ENCODE measurements at places on chromosomes 6 and 20. TPM values are rescaled to one million over a fixed set of nuclear protein-coding genes. Genes with fewer than 3 reads are reported as not detected.

GRCh38 chr6:113632220-113632864 lies 224.8 kb upstream of the MARCKS start:
- H3K4me1 ChIP-seq, result peaks cover 20% of the 10 kb centered on the region
- H3K36me3 ChIP-seq, result no peaks in the 10 kb centered on the region
- DNase-seq, result no peak
- peak overlapping the region; percentile 51 for H3K27ac ChIP-seq

DNA sequence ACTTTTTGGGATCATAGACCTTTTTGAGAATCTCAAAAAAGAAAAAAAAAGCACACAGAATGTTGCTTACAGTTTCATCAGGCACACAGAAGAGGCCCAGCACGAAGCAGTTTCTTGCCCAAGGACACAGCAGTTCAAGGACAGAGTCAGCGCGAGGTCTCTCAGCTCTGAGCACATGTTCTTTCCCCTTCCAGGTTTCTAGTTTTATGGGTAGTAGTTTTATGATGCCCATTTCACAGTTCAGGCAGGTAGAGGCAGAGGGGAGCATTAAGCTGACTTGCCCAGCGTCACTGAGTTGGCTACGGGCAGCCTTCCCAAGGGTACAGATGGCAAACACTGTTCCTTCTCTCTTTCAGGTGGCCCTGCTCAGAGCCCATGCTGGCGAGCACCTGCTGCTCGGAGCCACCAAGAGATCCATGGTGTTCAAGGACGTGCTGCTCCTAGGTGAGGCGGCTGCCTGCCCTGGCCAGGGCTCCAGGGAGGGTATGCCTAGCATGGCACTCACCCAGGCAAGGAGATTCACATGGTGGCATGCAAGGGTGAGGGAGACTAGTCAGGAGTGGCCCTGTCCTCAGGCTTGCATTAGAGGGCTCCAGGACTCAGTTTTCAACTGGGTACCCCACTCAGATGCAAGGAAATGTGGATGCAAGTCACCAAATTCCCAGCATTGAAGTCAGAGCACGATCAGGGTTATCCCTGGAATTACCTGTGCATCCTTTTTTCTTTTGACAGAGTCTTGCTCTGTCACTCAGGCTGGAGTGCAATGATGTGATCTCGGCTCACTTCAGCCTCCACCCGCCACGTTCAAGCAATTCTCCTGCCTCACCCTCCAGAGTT lies 57.4 kb upstream of the TTPAL start:
- no peak overlapping the region for H3K27ac ChIP-seq
- H3K4me3 ChIP-seq, result no peak overlapping the region
- no peaks in the 10 kb centered on the region for H3K27me3 ChIP-seq
- peaks cover 3% of the 10 kb centered on the region for H3K4me1 ChIP-seq

DNA sequence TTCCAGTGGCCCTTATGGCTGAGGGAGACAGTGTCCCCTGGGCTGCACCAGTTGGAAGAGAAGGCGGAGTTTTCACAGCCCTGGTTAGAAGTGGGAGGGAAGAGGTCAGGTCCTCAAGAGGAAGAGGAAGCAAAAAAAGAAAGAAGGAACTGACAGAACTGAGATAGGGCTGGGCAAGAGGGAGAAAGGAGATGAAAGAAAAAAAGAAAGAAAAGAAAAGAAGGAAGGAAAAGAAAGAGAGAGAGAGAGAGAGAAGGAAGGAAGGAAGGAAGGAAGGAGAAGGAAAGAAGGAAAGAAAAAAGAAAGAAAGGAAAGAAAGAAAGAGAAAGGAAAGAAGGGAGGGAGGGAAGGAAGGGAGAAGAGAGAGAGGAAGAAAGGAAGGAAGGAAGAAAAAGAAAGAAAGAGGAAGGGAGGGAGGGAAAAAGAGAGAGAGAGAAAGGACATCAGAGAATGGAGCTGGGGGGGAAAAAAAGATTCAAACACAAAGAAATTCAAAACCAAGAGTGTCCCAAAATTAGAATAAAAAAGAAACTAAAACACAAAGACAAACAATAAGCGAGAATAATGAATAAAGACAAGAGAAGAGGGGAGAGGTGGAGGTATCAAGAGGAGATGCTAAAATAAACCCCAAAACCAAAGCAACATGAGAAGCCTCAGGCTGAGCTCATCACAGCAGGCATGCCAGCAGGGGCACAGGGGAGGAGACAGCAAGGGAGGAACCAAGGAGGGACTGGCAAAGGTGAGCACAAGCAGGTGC lies 5.3 kb upstream of the FUCA2 start:
- H3K27me3 ChIP-seq, result no peaks in the 10 kb centered on the region
- no peak for DNase-seq
- H3K4me1 ChIP-seq, result peaks cover 20% of the 10 kb centered on the region
- peak overlapping the region; percentile 15 for H3K27ac ChIP-seq
- H3K4me3 ChIP-seq, result no peak overlapping the region

DNA sequence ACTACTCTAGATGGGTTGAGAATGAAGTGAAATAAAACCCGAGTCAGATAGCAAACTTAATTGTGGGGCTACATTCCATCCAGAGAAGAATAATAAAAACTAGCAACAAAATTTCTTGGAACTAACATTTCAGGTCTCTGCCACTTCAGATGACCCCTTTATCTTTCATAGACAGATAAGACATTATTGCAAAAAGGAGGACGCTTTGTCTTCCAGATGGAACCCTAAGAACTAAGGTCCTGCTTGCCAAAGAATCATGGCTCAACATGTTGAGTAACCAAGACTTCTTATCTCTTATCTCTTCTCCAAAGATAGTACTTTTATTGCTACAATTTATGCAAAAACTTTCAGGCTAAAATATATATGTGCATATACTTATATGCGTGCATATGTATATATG lies 221.1 kb upstream of the PREP start:
- DNase-seq, result no peak
- peaks cover 31% of the 10 kb centered on the region for H3K36me3 ChIP-seq
- no peak overlapping the region for H3K27ac ChIP-seq
- no peaks in the 10 kb centered on the region for H3K27me3 ChIP-seq

GRCh38 chr6:7246401-7247178 lies 66.4 kb downstream of the SSR1 start:
- no peak overlapping the region for H3K4me3 ChIP-seq
- peaks cover 32% of the 10 kb centered on the region for H3K36me3 ChIP-seq
- peaks cover 10% of the 10 kb centered on the region for H3K4me1 ChIP-seq
- H3K27ac ChIP-seq, result no peak overlapping the region

The RNF39 gene
- total RNA-seq, result not detected

DNA sequence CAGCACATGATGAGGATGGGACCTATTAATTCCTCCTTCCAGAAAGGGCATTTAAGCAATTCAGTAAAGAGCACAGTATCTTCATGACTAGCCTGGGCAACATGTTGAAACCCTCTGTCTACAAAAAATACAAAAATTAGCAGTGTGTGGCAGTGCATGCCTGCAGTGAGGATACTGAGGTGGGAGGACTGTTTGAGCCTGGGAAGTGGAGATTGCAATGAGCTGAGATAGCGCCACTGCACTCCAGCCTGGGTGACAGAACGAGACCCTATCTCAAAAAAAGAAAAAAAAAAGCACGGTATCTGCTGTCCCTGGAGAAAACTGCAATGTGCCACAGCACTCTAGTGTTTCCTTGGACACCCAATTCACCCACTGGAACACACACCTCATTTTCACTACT lies 18.4 kb downstream of the SAMD3 start:
- H3K27me3 ChIP-seq, result no peaks in the 10 kb centered on the region
- no peak overlapping the region for H3K4me3 ChIP-seq
- DNase-seq, result no peak
- H3K4me1 ChIP-seq, result peaks cover 15% of the 10 kb centered on the region
- no peak overlapping the region for H3K27ac ChIP-seq
- peaks cover 74% of the 10 kb centered on the region for H3K36me3 ChIP-seq

GRCh38 chr6:154868143-154868594 lies 126.9 kb upstream of the TIAM2 start:
- H3K4me3 ChIP-seq, result no peak overlapping the region
- DNase-seq, result no peak
- H3K36me3 ChIP-seq, result peaks cover 3% of the 10 kb centered on the region

GRCh38 chr6:141077355-141078333 lies 1055.1 kb upstream of the GJE1 start:
- no peak for DNase-seq
- H3K27ac ChIP-seq, result no peak overlapping the region
- no peaks in the 10 kb centered on the region for H3K36me3 ChIP-seq
- H3K4me1 ChIP-seq, result no peaks in the 10 kb centered on the region

GRCh38 chr20:48556956-48557355 lies 270.8 kb downstream of the PREX1 start:
- H3K4me3 ChIP-seq, result no peak overlapping the region
- no peak for DNase-seq
- H3K27me3 ChIP-seq, result peaks cover 2% of the 10 kb centered on the region
- H3K36me3 ChIP-seq, result no peaks in the 10 kb centered on the region
- H3K4me1 ChIP-seq, result no peaks in the 10 kb centered on the region
- H3K27ac ChIP-seq, result no peak overlapping the region

The METTL24 gene
- not detected for total RNA-seq

The CCN2 gene
- total RNA-seq, result not detected

The PI3 gene
- not detected for total RNA-seq

GRCh38 chr20:47951521-47951971 lies 166.3 kb upstream of the SULF2 start:
- H3K27me3 ChIP-seq, result peaks cover 1% of the 10 kb centered on the region
- no peak for DNase-seq
- H3K36me3 ChIP-seq, result no peaks in the 10 kb centered on the region
- H3K4me3 ChIP-seq, result no peak overlapping the region

DNA sequence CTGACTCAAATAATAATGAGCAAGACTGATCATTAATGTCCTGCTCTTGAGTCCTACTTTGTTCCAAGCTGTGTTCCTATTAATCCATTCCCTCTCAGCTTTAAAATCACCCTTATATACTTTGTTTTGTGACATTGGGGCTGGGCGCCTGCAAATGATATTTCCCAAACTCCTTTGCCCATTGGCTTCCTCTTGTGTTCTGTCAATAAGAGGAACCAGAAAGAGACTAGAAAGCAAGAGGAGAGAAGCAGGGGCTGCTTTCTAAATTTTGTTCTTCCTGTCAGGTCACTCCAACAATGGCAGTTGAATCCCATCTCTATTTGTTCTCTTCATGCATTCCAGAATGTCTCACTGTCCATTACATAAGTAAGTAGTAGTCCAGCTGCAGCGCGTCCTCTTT lies 21.6 kb upstream of the TRIM27 start:
- no peak overlapping the region for H3K4me3 ChIP-seq
- H3K36me3 ChIP-seq, result no peaks in the 10 kb centered on the region
- H3K4me1 ChIP-seq, result peaks cover 28% of the 10 kb centered on the region

The KCNK16 gene
- not detected for total RNA-seq

GRCh38 chr6:136550045-136550329 lies 235 bp downstream of the MAP7 start:
- no peak overlapping the region for H3K4me3 ChIP-seq
- H3K27ac ChIP-seq, result no peak overlapping the region
- peaks cover 63% of the 10 kb centered on the region for H3K27me3 ChIP-seq
- peaks cover 7% of the 10 kb centered on the region for H3K4me1 ChIP-seq

DNA sequence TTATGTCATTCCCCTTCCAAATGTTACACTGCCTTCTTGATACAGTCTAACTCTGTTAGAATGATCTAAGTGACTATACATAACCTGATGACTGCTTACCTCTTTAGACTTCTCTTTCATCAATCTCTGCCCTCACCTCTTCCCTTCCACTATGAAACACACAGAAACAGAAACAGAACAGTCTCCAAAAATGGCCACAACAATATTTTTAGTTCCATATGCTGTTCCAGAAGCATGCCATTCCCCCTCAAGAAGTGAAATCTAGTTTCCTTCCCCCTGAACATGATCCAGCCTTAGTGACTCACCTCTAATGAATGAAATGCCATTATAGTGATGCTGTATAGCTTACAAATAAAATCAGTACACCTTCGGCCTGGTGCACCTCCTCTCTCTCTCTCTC lies 229.3 kb upstream of the TENT5A start:
- DNase-seq, result no peak
- no peaks in the 10 kb centered on the region for H3K27me3 ChIP-seq
- no peak overlapping the region for H3K27ac ChIP-seq
- H3K4me3 ChIP-seq, result no peak overlapping the region
- H3K36me3 ChIP-seq, result no peaks in the 10 kb centered on the region

DNA sequence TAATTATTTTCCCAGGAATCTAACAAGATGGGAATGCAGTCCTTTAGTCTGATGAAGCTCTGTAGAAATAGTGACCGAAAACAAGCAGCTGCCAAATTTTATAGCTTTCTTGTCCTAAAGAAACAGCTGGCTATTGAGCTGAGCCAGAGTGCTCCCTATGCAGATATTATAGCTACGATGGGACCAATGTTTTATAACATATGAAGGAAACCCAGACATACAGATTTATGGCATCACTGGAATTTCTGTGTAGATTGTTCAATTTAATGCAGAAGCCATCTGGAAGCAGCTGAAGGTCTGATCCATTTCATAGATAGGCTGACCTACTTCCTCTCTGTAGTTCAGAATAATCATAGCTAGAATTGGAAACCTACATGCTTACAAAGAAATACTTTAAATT lies 11.8 kb upstream of the SNPH start:
- H3K4me3 ChIP-seq, result no peak overlapping the region
- no peak overlapping the region for H3K27ac ChIP-seq
- H3K27me3 ChIP-seq, result peaks cover 19% of the 10 kb centered on the region
- peaks cover 12% of the 10 kb centered on the region for H3K4me1 ChIP-seq

- H3K4me3 ChIP-seq, result no peak overlapping the region
- H3K36me3 ChIP-seq, result no peaks in the 10 kb centered on the region
- H3K27ac ChIP-seq, result no peak overlapping the region
- H3K27me3 ChIP-seq, result peaks cover 5% of the 10 kb centered on the region
- H3K4me1 ChIP-seq, result no peaks in the 10 kb centered on the region
- no peak for DNase-seq
Observed at GRCh38 chr6:133756078-133756695, 132.7 kb upstream of the TCF21 start.

GRCh38 chr6:4102687-4103244 lies 23.8 kb upstream of the FAM217A start:
- H3K36me3 ChIP-seq, result no peaks in the 10 kb centered on the region
- peaks cover 22% of the 10 kb centered on the region for H3K27me3 ChIP-seq
- DNase-seq, result no peak
- H3K4me1 ChIP-seq, result no peaks in the 10 kb centered on the region
- H3K4me3 ChIP-seq, result no peak overlapping the region

- H3K4me3 ChIP-seq, result no peak overlapping the region
- H3K27ac ChIP-seq, result peak overlapping the region; percentile 57
- H3K4me1 ChIP-seq, result peaks cover 27% of the 10 kb centered on the region
- peaks cover 68% of the 10 kb centered on the region for H3K36me3 ChIP-seq
Observed at GRCh38 chr6:119267126-119267905, 82.2 kb downstream of the MAN1A1 start.

All from activated T-helper 2 cell treated with anti-CD3 and anti-CD28 coated beads, Interferon-gamma antibody, Interleukin-2, Interleukin-4, amounts not matched to agents 10 μg/mL and 5 μg/mL and 100 μg/mL, durations not matched to agents 14 hours and 24 hours and 36 hours (primary cell).